Naive thymus-derived CD4-positive, alpha-beta T cell (primary cell): ENCODE measurements at places on chromosomes 13 and 19. TPM values are rescaled to one million over a fixed set of nuclear protein-coding genes. Genes with fewer than 3 reads are reported as not detected.
A peak's percentile ranks its signal among the peaks of the same experiment; 100 is the strongest.

DNA sequence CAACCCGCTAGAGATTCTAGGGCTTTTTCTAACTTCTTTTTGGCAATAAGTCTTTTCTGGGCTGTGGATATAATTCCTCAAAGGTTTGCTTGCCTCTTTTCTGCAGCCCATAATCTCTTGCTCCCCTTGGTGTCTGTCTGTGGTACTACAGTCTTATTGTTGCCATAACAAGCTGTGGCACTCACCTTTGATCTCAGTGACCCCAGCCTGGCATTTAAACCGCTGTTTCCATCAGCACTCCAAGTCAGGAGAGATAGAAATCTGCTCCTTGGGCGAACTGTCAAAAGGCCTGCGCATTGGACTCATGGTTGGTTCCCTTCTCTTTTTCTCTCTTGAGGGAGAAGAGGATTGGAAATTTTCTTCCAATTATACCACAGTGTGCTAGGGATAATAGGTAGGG lies 14.5 kb upstream of the MPHOSPH8 start:
- H3K4me1 ChIP-seq = no peaks in the 10 kb centered on the region
- H3K4me3 ChIP-seq = no peak overlapping the region
- peak; percentile 16 for DNase-seq

GRCh38 chr13:76816394-76816793 lies 69.8 kb downstream of the KCTD12 start:
- no peak overlapping the region for H3K27ac ChIP-seq
- DNase-seq = no peak
- H3K4me1 ChIP-seq = no peaks in the 10 kb centered on the region

GRCh38 chr13:61738236-61738750 lies 322.6 kb upstream of the PCDH20 start:
- H3K36me3 ChIP-seq = no peaks in the 10 kb centered on the region
- no peak for DNase-seq
- no peaks in the 10 kb centered on the region for H3K4me1 ChIP-seq

GRCh38 chr13:106628936-106629659 lies 61.2 kb upstream of the ARGLU1 start:
- DNase-seq = no peak
- H3K27ac ChIP-seq = no peak overlapping the region
- H3K27me3 ChIP-seq = no peaks in the 10 kb centered on the region
- H3K36me3 ChIP-seq = no peaks in the 10 kb centered on the region

DNA sequence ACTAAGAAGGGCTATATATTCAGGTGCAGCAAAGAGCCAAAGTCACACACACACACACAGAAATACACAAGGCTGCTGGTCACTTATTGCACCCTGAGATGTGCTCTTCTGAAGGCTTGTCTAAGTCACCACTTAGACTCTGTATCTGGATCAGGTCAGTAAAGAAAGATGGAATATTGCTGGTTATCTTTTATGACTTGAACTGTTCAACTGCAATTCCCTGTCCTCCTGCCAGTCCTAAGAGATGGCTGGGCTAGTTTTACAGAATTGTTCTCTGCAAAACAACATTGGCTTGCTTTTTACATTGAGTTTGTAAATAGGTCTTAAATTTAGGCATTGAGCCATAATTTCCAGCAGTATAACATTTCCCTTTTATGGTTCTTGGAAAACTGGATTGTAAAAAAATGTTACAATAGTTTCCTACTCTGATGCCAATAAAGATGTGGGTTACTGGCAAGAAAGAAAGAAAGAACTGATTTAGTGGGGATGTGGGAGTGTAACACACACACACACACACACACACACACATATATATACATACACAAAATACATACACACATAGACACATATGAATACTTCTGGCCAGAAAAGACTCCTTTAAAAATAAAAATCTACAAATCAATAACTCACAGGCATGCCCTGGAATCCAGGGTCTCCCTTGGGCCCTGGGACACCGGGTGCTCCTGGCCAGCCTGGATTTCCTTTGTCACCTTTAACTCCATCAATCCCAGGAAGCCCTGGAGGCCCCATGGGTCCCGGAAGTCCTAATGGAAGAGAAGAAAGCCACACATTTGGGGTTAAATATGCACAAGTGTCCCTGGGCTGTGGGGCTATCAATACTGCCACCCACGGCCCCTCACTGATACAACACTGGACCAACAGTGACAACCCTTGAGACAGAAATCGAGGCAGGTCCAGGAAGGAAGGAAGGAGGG lies 137.7 kb downstream of the COL4A1 start:
- no peak overlapping the region for H3K27ac ChIP-seq
- H3K4me3 ChIP-seq = no peak overlapping the region
- no peaks in the 10 kb centered on the region for H3K4me1 ChIP-seq

DNA sequence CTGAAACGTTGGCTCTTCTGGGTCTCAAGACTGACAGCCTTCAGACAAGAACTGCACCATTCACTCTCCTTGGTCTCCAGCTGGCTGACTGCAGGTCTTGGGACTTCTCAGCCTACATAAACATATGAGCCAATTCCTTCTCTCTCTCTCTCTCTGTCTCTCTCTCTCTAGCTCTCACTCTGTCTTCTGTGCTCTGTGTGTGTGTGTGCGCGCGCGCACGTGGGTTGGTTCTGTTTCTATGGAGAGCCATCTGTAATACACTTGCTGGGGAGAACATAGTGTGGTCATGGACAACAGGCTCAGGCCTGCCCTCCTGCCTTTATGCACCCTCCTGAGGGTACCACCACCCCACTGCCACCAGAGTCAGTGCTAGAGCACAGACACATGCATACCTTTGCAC lies 13.7 kb upstream of the SERPINE3 start:
- H3K36me3 ChIP-seq = no peaks in the 10 kb centered on the region
- H3K4me1 ChIP-seq = no peaks in the 10 kb centered on the region

GRCh38 chr19:48735031-48735615 lies 5.3 kb downstream of the RASIP1 start:
- H3K27ac ChIP-seq = no peak overlapping the region
- no peak overlapping the region for H3K4me3 ChIP-seq
- DNase-seq = no peak
- H3K4me1 ChIP-seq = peaks cover 4% of the 10 kb centered on the region
- H3K36me3 ChIP-seq = no peaks in the 10 kb centered on the region
- no peaks in the 10 kb centered on the region for H3K27me3 ChIP-seq

DNA sequence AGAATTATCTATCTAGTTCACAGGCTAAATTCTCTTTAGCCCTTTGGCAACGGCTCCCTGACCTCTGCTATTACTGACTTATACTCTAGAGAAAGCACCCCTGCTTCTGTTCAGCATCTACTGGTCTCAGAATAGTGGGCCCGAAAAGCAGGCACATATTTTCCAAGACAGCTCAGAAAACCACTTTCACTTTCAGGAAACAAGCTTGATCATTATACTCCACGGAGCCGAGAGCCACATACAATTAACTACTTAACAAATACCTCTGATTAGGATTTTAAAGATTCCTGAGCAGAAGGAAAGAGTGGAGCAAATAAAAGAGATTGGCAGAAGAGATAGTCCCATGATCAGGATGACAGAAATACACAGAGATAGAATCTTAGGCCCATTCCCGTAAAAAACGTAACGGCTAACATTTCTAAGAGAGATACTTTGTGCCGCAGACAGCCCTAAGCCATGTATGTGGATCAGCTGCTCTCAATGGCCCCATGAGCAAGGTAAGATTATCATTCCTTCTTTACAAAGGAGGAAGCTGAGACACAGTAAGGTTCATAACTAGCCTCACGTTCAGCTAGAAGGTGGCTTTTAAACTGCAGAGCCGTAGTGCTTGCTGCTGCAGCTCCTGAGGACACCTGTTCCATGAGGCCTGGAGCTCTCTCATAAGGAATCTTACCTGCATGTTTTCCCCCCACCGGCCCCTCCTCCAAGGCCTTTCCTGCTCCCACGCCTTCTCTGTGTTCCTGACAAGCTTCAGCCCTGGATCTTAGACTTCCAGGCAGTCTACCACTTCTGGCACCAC lies 227.2 kb downstream of the FOXO1 start:
- H3K27me3 ChIP-seq = no peaks in the 10 kb centered on the region
- H3K27ac ChIP-seq = peak overlapping the region; percentile 22

DNA sequence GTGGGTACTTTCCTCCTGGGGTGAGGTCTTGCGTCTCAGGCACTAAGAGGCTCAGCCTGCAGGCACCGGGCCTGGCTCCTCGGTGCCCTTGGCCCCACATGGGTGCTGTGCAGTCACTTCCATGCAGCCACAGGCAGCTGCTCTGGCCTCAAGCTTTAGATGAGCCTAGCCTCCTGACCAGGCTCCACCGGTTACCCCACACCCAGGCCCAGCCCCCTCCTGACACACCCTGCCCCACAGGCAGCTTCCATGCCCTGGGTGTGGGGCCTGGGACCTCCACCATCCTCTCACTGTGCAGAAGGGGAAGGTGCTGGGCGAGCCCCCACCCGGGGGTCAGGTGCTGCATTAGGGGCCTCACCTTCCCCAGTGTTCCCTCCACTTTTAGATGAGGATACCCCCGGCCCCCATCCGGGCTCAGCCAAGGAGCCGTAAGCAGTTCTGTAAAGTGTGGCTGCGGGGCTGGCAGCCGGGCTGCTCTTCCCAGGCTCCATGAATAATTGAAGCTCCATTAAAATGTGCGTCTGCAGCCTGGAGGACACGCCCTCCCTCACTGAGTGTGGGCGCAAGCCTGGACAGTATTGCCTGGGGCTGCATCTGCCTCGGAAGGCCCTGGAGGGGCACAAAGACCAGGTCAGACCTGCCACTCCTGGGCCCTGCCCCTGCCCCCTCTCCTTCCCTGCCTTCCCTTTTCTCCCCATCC lies 72.5 kb upstream of the KCTD15 start:
- no peaks in the 10 kb centered on the region for H3K27me3 ChIP-seq
- no peak overlapping the region for H3K4me3 ChIP-seq
- no peak overlapping the region for H3K27ac ChIP-seq
- no peaks in the 10 kb centered on the region for H3K36me3 ChIP-seq
- no peak for DNase-seq
- no peaks in the 10 kb centered on the region for H3K4me1 ChIP-seq

- DNase-seq = no peak
- H3K4me3 ChIP-seq = no peak overlapping the region
- no peaks in the 10 kb centered on the region for H3K4me1 ChIP-seq
- H3K27me3 ChIP-seq = no peaks in the 10 kb centered on the region
- no peaks in the 10 kb centered on the region for H3K36me3 ChIP-seq
These were observed 11.1 kb downstream of the PALM start for GRCh38 chr19:719636-720344.

DNA sequence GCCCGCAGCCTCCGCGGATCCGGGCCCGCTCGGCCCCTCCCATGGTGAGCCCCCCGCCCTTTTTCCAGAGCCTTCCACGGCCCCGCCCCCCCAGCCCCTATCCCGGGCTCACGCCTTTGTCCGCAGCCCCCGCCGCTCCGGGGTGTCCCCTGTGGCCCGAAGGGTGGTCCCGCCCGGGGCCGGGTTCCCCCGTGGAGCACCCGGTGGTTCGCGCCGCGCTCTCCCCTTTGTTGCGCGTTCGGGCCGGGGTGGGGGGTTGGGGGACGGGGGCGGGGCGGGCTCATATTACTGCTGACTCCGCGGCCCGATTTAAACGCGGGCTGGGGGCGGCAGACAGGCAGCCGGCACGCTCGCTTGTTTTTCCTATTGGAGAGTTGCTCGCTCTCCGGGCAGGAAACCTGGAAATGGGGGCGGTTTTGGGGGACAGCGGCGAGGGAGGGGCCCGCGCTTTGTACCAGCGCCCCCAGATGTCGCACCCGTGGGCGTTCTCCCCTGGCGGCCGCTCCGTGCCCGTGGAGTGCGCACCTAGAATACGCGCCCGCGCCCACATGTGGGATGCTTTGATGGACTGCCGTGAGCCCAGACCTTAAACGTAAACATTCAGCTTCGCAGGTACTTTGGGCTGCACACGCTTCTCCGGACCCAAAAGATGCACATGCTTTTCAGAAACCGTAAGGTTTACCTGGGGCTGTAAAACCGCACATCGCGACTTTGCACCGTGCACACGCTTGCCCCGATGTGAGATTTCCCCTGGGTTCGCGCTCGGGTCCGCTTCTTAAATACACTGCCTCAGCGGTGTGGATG lies 699 bp downstream of the PTOV1 start:
- H3K27me3 ChIP-seq = no peaks in the 10 kb centered on the region
- peak overlapping the region; percentile 46 for H3K4me3 ChIP-seq
- no peaks in the 10 kb centered on the region for H3K36me3 ChIP-seq
- peak overlapping the region; percentile 99 for H3K27ac ChIP-seq
- H3K4me1 ChIP-seq = peaks cover 7% of the 10 kb centered on the region
- no peak for DNase-seq

- no peak overlapping the region for H3K4me3 ChIP-seq
- H3K4me1 ChIP-seq = no peaks in the 10 kb centered on the region
- H3K27ac ChIP-seq = no peak overlapping the region
These were observed 20.2 kb upstream of the CD70 start for GRCh38 chr19:6610934-6611852.

GRCh38 chr19:37695144-37695899 lies 24.2 kb downstream of the ZNF607 start:
- no peak for DNase-seq
- no peaks in the 10 kb centered on the region for H3K27me3 ChIP-seq
- H3K4me1 ChIP-seq = no peaks in the 10 kb centered on the region
- no peaks in the 10 kb centered on the region for H3K36me3 ChIP-seq
- no peak overlapping the region for H3K27ac ChIP-seq

- no peaks in the 10 kb centered on the region for H3K4me1 ChIP-seq
- H3K36me3 ChIP-seq = no peaks in the 10 kb centered on the region
- no peak overlapping the region for H3K27ac ChIP-seq
- DNase-seq = no peak
- no peaks in the 10 kb centered on the region for H3K27me3 ChIP-seq
These were observed 6.6 kb upstream of the ZNF492 start for GRCh38 chr19:22627526-22627925.

- H3K27ac ChIP-seq = no peak overlapping the region
- no peaks in the 10 kb centered on the region for H3K4me1 ChIP-seq
- no peak overlapping the region for H3K4me3 ChIP-seq
- no peak for DNase-seq
- no peaks in the 10 kb centered on the region for H3K36me3 ChIP-seq
These were observed 259.2 kb downstream of the RFC3 start for GRCh38 chr13:34076943-34077703.

DNA sequence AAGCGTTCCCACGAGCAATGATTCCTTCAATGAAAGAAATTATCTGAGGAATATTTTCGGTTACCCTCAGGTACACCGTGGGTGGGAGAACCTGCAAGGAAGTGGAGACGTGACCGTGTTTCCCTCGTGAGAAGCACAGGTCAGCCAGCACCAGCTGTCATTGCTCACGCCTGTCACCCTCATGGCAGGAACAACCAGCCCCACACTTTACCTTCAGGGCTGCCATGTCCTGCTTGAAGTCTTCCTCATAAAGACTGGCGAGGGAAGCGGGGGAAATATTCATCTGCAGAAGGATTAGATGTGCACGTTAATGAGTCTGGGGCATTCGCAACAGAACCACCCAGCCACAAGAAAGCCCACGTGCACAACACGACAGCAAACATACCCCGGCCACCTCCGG lies 18.2 kb downstream of the CARS2 start:
- no peak overlapping the region for H3K27ac ChIP-seq
- no peaks in the 10 kb centered on the region for H3K4me1 ChIP-seq
- H3K27me3 ChIP-seq = no peaks in the 10 kb centered on the region
- no peak overlapping the region for H3K4me3 ChIP-seq

DNA sequence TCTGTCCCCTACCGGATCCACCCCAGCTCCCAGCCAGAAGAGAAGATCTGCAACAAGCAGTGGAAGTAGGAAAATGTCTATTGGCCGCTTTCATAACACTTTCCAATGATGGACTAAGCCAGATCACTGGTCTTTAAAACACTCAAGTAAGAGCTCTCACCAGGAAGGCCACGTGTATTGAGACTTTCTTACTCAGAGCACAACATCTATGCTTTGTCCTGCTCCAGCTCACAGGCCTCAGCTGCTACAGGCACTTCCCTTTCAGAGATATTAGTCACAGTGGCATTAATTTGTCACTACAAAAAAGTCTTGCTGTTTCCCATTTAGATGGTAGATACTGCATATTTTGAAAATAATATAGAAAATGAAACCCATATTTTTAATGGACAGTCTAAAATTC lies 164.2 kb downstream of the ABCC4 start:
- no peaks in the 10 kb centered on the region for H3K27me3 ChIP-seq
- H3K4me3 ChIP-seq = no peak overlapping the region
- no peaks in the 10 kb centered on the region for H3K4me1 ChIP-seq
- no peak overlapping the region for H3K27ac ChIP-seq

The ZNF433 gene
- 1.2 TPM for total RNA-seq

The NECTIN2 gene
- 9.2 TPM for total RNA-seq
